ENCODE measurements at places on chromosomes 7 and 10. TPM values are rescaled to one million over a fixed set of nuclear protein-coding genes. Genes with fewer than 3 reads are reported as not detected.

DNA sequence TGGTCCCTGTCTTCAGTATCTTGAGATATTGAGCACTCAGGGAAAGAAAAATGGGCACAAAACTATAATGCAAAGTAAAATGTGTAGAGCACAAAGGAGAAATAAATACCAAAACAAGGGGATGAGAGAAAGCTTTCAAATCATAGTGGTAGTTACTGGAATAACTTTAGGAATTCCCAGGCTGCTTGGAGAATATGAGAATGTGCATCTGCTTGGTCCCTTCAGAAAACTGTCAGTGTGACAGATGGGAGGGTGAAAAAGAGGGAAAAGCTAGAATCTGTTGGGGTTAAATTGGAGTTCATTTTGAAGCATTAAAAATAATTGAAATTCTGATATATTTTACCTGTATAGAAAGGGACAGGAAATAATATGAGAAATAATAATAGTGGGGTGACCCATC lies 15.3 kb downstream of the ST7 start:
- DNase-seq: no peak

DNA sequence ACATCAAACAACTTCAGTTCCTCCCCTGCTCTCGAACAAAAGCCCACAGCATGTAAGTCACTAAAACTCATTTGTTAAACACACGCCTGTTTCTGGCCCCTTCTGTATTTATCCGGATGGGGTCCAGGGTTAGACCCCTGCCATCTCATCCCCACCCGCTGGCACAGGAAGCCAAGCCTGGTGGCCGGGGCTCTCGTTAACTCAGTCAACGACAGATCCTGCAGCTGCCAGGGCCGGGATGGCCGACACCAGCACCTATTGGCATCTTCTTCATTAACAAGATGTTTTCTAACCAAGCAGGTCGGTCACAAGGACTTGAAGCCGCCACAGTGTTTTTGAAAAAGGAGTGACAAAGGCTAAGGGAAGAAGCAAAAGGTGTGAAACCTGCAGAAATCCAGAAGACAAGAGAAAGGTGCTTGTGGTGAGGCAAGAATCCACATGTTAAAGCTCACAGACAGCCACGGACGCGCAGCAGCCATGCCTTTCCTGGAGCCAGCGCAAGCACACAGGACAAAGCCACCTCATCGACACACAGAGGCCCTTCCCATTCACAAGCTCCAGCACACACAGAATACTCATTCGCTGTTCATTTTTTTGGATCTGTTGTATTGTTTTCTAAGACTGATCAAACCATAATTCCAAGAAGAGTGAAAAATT lies 202.7 kb downstream of the DIP2C start:
- no peak for DNase-seq

DNA sequence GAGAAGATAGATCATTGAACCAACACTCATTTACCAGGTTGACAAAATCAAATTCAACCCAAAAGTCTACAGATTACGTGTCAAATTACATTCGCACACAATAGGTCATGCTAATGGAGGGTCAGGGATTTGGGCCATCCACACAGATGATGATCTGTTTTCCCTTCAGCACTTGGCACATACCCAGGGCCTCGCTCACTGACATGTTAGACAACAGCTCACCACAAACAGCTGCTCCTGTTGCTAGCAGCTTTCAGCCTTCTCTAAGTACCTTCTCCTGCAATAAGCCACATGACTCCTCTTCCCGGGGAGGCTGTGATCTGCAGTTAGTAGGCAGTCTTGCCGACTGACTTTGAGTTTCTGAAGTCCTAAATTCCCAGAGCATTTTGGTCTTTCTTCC lies 18.4 kb downstream of the NKX2-3 start:
- DNase-seq: peak; percentile 40

DNA sequence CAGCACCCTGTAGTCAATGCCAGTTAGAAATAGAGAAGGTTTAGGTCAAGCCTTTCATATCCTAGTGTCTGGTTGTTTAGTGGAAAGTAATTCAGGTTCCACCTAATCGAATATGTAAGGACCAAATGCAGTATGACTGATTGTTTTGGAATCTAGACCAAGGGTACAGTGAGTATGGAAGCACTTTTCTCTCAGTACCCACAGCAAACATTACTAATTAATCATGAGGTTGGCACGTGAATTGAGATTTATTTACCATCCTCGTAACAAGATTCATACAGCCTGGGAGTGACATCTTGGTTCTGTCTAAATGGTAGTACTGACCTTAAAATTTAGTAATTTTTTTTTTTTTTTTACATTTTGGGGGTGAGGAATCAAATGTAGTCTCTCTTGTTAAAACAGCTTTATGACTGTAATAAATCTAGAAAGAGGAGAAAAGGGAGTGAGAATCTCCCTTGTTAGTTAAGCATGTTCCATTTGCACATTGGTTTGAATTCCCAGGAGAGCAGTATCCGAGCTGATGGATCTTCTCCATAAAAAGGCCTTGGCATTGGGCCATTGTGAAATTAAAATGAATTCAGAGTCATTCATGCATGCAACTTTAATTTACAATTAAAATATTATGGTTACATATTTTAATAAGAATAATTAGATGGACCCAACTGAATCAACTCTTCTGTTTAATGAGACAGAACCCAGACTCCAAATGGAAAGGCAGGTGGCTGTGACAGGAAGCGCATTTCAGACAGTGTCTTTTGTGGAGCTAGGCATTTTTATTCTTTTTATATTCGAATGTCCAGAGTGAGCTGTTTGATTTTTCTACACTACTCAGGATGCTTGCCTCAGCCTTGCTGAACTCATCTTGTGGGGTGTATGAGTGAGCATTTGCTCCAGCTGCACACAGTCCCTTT lies 57.6 kb downstream of the SNX10 start:
- DNase-seq: no peak

- no peak for DNase-seq
These were observed 63.1 kb downstream of the FZD1 start for GRCh38 chr7:91327346-91327745.

DNA sequence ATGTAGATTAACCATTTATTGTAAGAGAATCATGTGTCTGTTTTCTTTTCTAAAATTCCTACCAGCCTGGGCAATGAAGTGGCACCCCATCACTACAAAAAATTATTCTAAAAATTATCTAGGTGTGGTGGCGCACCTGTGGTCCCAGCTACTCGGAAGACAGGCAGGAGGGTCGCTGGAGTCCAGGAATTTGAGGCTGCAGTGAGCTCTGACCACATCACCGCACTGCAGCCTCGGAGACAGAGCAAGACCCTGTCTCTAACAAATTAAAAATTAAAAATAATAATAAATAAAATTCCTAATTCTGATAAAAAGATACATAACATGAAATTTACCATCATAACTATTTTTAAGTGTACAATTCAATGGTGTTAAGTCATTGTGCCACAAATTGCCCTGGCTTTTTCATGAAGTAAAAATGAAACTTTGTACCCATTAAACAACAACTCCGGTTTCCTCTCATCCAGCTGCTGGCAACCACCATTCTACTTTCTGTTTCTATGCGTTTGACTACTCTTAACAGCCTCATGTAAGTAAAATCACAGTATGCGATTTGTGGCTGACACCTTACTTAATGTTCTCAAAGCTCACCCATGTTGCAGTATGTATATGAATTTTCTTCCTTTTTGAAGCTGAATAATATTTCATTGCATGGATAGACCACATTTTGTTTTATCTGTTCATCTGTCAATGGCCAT lies 20.6 kb upstream of the USP6NL start:
- DNase-seq: no peak

Gene SMNDC1
- 33.9 TPM for total RNA-seq

GRCh38 chr10:33743429-33743857 lies 409.0 kb upstream of the NRP1 start:
- no peak for DNase-seq
